ENCODE measurements at places on chromosomes 4 and X.

DNA sequence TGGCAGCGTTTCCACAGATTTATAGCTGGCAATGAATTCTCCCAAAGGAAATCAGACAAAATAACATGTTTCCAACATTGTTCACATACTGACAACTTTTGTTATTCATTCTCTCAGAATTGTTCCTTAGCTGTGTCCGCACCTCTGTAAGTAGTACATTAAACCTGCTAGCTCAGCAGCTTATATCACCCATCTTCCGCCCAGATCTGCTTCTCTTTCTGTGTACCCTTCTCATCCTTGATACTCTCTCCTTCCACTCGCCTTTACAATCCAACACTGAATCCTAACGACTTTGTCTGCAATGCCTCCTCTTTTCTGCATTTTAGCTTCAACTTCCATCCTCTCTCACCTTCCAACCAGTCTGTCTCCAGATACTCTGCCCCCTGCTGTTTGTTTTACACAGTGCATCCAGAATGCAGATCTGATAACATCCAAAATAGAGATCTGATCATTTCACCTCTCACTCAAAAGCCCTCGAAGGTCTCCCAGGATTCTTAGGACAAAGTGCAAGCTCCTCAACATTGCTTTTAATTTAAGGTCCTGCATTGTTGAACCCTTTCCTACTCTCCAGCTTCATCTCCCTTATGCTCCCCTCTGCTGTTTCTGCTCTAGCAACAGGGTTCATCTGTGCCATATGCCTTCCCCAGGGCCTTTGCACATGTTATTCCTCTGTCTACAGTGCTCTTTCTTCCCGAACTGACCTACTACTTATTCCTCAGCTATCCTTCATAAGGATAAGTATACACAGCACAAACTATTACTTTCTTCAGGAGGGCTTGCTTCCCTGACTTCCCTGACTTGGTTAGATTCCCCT, 67.3 kb upstream of the VBP1 start:
- peak; percentile 21 for DNase-seq

GRCh38 chr4:15882675-15883086, 55.9 kb downstream of the FGFBP1 start:
- peak; percentile 86 for DNase-seq

DNA sequence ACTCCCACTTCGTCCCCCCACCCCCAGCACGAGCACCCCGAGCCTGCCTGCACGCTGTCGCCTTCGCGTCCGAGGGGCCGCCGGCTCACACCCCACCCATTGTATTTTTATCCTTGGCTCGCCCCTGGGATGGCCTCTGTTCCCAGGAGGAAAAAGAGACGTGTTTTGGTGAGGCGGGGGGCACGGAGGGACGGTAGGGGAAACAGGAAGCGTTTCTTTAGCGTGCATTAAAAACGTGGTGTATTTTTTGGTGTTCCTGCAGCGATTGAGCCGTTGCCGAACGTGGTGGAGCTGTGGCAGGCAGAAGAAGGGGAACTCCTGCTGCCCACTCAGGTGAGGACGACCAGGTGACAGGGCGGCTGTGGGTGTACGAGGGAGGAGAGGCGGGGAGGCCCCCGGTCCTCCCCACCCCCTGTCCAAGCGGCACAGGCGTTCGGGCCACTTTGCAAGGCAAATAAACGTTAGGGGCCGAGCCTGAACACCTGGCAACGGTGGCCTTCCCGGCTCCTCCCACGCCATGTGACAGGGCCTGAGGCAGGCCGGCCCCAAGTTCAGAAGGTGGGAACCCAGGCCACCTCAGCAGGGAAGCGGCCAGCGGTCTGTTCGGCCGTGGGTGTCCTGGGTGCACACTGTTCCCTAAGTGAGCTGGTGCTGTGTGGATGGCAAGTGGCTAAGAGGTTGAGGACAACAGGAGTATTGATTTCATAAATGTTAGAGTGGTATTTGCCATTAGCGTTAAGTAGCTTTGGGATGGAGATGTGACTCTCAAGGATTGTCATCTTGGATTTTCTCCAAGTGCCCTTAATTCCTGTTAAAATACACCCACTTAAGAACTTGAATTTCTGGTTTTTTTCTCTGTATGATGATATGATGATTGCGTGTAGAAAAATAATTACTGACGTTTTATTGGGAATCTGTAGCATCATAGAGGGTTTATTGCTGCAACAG, 1.1 kb downstream of the TMEM131L start:
- no peak for DNase-seq

GRCh38 chrX:153764786-153765137, 713 bp downstream of the PLXNB3 start:
- no peak for DNase-seq

- no peak for DNase-seq
These were observed 809.7 kb upstream of the NDST4 start for GRCh38 chr4:115923152-115923551.

- peak; percentile 79 for DNase-seq
These were observed 49.4 kb downstream of the ANXA3 start for GRCh38 chr4:78601013-78601412.

- no peak for DNase-seq
These were observed 32.7 kb upstream of the ZNF280C start for GRCh38 chrX:130301405-130301804.

GRCh38 chr4:63787326-63787725, 621.9 kb downstream of the TECRL start:
- no peak for DNase-seq

GRCh38 chr4:124754681-124755080, 42.1 kb upstream of the ANKRD50 start:
- DNase-seq: no peak

DNA sequence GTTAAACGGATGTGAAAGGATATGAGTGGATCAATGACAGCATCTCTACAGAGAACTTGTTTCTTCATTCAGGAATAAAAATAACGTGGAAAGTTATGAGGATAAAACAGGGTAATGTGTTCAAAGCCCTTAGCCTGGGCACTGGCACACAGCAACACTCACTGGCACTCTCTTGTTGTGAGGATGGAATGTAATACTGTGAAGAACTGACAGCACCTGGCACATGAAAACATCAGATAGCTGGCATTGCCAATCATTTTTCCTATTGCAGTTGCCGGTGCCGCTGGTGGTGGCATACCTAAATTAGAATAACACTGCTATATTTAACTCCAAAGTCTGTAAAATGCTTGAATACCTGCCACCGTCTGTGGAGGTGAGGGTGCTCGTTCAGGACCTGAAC, 1061.2 kb downstream of the DMD start:
- DNase-seq: no peak

GRCh38 chr4:183797445-183798300, 107.4 kb upstream of the STOX2 start:
- DNase-seq: peak; percentile 20

DNA sequence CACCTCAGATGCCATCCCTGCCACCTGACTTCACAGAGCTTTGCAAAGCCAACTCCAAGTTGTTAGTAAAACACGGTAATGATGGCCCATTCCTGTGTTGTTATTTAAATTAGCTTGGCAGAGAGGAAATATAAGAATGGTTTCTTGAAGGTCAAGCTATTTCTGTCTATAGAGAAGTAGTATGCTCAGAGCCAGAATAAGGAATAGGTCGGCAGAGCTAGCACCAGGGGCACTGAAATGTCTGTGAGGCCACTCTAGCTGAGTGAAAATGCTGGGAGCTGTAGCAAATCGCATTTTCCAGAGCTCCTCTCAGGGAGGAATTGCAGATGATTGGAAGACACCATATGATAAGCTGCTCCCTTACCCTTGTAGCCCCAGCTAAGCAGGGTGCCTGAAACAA, 615.4 kb upstream of the NR3C2 start:
- DNase-seq: no peak

- DNase-seq: no peak
These were observed 112.1 kb upstream of the LDB2 start for GRCh38 chr4:17010426-17011087.

DNA sequence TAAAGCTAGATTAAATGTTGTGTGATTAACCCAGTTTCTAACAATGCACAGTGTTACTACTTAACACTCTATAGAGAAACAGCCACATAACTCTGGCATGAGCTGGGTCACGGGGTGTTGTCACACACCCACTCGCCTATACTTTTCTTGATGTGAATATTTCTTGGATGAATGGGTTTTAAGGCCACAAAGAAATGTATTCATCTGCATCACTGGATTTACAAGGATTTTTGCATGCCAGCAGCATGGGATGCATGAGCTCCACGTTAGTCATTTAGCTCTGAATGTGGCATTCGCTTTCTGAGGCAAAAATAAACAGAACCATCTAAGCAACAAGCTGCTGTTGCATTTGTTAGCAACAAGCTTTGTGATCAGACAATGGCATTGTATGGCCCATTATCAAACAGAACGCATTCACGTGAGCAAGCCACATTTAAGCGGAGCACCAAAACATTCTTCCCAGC, 89.7 kb downstream of the LRP2BP start:
- DNase-seq: peak; percentile 93

- DNase-seq: peak; percentile 1
These were observed 541.4 kb downstream of the ADGRL3 start for GRCh38 chr4:61741327-61742096.

DNA sequence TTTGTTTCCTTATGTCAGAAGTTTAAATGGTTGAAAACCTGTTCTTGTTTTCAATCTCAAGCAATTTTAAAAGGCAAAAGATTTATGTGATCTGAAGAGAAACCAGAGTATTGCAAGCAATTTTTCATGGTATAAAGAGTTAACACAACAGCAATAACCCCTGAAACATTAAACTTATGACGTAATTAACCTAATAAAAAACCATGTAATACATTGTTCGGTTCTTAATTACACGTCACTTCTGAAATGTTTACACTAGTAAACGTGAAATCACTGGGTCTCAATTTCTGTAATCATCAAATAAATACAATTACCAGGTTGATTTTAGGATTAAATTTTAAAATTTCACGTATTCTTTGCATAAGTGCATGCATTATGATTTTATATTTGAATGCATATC, 914.5 kb downstream of the NLGN4X start:
- DNase-seq: no peak

GRCh38 chrX:22124098-22124497, 92.0 kb downstream of the PHEX start:
- DNase-seq: peak; percentile 44

GRCh38 chrX:77114501-77114900, 332.7 kb upstream of the FGF16 start:
- no peak for DNase-seq

DNA sequence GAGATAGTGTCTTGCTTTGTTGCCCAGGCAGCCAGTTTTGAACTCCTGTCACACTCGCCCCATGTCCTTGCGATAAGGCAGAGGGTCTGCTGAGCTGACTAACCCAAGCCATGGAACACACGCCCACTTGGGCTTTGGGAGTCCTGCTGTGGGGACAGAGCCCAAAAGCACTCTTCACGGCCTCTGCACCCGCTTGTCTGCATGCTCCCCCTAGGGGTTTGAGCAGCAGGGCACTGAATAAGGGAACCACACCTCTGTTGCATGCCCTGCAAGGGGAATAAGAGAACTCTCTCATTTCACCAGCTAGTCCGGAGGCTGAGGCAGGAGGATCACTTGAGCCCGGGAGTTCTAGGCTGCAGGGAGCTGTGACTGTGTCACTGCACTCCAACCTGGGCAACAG, 166.0 kb downstream of the STAG2 start:
- DNase-seq: no peak

GRCh38 chrX:149903889-149904748, 23.1 kb downstream of the MAGEA8 start:
- peak; percentile 1 for DNase-seq

- DNase-seq: no peak
These were observed 45.3 kb upstream of the NMU start for GRCh38 chr4:55681430-55681829.

GRCh38 chrX:6667048-6667768, 132.3 kb upstream of the VCX3A start:
- DNase-seq: no peak

DNA sequence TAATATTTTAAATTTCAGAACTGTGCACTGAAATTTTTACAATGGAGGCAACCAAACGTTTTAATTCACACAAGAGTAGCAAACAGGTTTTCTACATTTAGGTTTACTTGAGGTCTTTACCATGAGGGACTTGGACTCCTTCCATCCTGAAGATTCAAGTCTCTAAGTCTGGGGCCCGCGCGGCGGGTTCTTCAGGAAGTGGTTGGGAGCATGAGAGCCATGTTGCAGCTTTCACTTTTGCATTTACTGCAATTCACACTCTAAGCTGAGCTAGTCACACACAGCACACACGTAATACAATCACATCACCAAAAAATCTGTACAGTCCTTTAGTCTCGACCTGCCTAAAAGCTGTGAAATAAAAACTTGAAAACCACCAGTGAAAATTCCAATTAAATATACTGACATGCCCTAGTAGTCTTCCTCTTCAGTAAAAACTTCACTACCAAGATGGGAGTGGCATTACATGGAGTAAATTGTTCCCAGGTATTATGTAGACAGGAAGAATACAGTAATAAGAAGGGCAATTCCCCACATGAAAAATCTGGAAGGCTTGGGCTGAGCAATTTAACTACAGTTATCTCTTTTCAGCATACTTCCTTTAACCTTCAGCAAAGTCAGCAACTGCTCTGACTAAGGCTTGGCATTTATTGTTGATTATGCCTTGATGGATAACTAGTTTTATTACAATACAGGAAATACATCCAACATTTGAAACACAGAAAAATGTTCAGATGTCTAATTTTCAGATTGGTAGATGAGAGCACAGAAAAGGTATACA, 571.1 kb upstream of the DIPK2B start:
- peak; percentile 78 for DNase-seq

DNA sequence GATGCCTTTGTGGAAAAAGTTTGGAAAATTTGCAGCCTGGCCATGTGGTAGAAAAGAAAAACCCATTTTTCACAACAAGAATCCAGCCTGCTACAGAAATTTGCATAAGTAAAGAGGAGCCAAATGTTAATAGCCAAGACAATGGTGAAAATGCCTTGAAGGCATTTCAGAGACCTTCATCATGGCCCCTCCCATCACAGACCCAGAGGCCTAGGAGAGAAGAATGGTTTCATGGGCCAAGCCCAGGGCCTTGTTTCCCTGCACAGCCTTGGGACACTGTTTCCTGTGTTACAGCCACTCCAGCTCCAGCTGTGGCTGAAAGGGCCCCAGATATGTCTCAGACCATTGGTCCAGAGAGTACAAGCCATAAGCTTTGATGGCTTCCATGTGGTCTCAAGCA, 101.4 kb upstream of the LINC00632 start:
- no peak for DNase-seq

DNA sequence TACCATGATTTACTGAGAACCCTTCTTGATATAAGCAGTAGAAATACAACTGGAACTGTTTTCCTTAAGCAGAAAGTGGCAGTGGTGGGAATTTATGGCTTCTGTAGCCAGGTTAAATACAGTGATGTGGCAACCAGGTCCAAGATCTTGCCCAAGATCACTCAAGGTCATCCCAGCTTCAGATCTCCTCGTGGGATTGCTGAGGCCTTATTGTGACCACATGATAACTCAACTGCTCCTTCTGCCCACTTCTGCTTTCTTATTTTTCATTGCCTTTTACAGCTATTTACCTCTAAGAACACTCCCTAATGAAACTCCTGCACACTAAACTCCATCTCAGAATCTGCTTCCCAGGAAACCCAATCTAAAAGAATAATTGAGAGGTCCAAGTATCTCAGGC, 12.4 kb upstream of the CYBB start:
- no peak for DNase-seq

GRCh38 chrX:68432648-68433047, 647 bp downstream of the OPHN1 start:
- DNase-seq: peak; percentile 30

- DNase-seq: no peak
These were observed 174.6 kb downstream of the SHOX start for GRCh38 chrX:805103-805670.

GRCh38 chr4:23686169-23686897, 203.5 kb downstream of the PPARGC1A start:
- no peak for DNase-seq

GRCh38 chrX:110394651-110395050, 36.0 kb downstream of the RTL9 start:
- DNase-seq: peak; percentile 75

- peak; percentile 71 for DNase-seq
These were observed 15.8 kb upstream of the VEGFD start for GRCh38 chrX:15399962-15400391.

Data from fibroblast of mammary gland (primary cell).